ENCODE measurements at places on chromosomes 12 and 14.

GRCh38 chr14:34322940-34323418 lies 139.1 kb downstream of the SPTSSA start:
- DNase-seq, result peak; percentile 71

GRCh38 chr12:97308576-97309198 lies 153.9 kb upstream of the RMST start:
- DNase-seq, result peak; percentile 62

DNA sequence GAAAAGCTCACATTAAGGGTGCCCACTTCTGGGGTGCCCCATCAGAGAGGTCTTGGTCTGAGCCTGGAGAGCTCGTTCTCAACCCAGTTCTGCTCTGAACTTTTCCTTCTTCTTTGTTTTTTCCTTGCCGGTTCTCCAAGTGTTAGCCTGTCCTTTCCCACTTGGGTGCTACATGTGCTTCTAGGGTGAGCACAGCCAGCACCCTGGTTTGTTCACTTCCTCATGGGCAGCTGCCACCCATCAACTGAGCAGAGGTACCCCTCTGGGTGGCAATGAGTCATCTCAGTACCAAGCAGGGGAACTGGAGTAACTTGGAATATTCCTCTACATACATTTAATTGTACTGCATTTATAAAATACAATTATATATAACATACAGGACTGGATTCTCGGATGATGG lies 3.9 kb upstream of the SYNE3 start:
- DNase-seq, result no peak

DNA sequence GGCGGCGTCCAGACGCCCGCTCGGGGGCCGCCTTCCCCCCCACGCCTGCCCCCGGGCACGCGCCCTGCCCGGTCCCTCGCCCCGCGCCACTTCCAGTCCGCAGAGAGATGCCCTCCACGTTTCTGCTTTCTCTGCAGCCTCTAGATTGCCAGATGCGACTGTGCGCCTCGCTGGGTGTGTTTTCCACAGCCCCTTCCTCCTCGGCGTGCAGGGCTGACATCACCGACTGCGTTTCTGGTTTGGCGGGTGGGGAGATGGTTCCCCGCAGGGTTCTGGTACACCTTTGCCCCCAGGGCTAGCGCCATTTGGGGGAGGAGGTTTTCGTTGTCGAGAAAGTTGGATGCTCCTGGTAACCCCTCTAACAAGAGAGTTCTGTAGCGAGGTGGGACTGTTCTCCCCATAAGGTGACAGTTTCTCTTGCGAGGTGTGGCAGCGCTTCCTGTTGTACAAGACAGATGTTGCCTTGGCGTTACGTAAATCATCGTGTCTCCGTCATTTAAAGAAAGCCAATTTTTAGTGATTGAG lies 1.5 kb downstream of the CALM1 start:
- peak; percentile 75 for DNase-seq

DNA sequence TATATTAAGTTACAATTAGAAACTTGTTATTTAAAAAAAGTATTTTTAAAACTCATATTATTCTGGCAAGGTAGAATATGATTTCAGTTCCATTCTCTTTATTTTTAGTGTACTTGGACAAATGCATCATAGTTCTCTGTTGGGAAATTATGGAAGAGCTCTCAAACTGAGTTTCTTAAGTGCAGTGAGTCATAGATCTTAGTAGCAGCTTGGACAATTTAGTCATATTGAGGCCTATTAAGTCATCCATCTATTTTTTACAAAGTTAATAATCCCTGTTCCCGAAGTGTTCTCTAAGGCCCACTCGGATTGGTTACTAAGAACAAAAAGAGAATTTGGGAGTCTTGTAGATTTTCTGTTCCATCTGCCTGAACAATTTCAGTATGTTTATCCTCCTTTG lies 113.9 kb downstream of the ANO4 start:
- DNase-seq, result no peak

DNA sequence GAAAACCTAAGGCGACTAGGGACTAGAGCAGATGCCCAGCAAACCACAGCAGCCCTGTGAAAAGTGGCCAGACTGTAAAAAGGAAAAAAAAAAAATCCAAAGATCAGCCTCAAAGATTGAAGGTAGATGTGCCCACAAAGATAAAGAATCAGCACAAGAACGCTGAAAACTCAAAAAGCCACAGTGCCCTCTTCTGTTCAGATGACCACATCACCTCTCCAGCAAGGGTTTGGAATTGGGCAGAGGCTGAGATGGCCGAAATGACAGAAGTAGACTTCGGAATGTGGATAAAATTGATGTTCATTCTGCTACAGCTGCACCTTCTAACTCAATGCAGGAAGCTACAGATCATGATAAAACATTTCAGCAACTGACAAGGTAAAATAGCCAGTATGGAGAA lies 154.4 kb downstream of the GPHN start:
- no peak for DNase-seq
